ENCODE measurements at places on chromosomes 5 and 9. TPM values are rescaled to one million over a fixed set of nuclear protein-coding genes. Genes with fewer than 3 reads are reported as not detected.

DNA sequence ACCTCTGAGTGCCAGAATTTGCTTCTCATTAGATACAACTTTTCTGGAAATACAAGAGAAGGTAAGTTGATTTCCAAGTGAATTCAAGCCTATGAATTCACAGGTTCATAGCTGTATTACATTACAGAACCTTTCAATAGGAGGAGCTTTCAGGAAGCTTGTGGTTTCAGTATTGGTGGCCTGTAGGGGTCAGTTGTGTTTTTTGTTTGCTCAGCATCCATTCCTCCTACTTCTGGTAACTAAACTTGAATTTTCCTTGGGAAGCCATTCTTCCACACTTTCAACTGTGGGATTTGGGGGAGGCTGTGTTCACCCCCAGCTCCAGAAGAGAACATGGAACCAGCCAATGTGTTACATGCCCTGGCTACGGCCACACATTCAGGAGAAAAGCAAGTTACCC is 5.6 kb upstream of the CYSTM1 start:
- no peak overlapping the region for H3K27ac ChIP-seq
- no peaks in the 10 kb centered on the region for H3K27me3 ChIP-seq
- no peak for DNase-seq
- H3K4me3 ChIP-seq: no peak overlapping the region
- no peaks in the 10 kb centered on the region for H3K4me1 ChIP-seq

- H3K27me3 ChIP-seq: no peaks in the 10 kb centered on the region
- no peak for DNase-seq
- H3K36me3 ChIP-seq: no peaks in the 10 kb centered on the region
- H3K4me1 ChIP-seq: no peaks in the 10 kb centered on the region
- no peak overlapping the region for H3K27ac ChIP-seq
Measured at GRCh38 chr9:123609844-123610243, 253.8 kb downstream of the CRB2 start.

DNA sequence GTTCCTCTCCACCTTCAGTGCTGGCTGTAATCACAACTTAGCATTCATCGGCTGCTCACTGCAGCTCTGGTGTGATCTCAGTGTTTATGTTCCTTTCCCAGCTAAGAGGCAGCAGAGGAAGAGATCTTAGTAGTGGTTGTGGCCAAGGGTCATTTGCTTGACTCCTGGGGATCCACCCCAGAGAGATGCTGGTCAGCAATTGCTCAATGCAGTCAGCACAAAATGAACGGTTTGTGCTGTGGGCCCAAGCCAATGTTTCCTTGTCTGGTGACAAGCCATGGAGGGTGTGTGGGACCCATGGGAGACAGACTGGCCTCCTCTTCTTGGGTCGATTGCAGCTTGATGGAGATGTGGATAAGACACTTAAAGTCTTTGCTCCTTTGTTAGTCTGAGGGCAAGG is 16.1 kb upstream of the FRMD3 start:
- H3K4me1 ChIP-seq: no peaks in the 10 kb centered on the region
- no peak overlapping the region for H3K4me3 ChIP-seq
- H3K27me3 ChIP-seq: no peaks in the 10 kb centered on the region

STARD4 gene
- 5.3 TPM for total RNA-seq
